Cardiac septum (tissue), 1 donor: ENCODE measurements at places on chromosomes 3 and 15. TPM values are rescaled to one million over a fixed set of nuclear protein-coding genes. Genes with fewer than 3 reads are reported as not detected.

The LRRC2 gene
- 70.6 TPM for total RNA-seq

The FETUB gene
- not detected for total RNA-seq

The MYO9A gene
- total RNA-seq, result 31.4 TPM

The SLC28A2 gene
- total RNA-seq, result not detected

The MAGI1 gene
- 69.4 TPM for total RNA-seq

The DCBLD2 gene
- 67.7 TPM for total RNA-seq

The APPL1 gene
- total RNA-seq, result 48.6 TPM

The REC114 gene
- total RNA-seq, result not detected

The AGTR1 gene
- total RNA-seq, result 0.67 TPM

The SRP14 gene
- total RNA-seq, result 168 TPM

The HHATL gene
- total RNA-seq, result 505 TPM

The SNTN gene
- total RNA-seq, result not detected
